ENCODE measurements at places on chromosomes 11 and 22.
A peak's percentile ranks its signal among the peaks of the same experiment; 100 is the strongest.

DNA sequence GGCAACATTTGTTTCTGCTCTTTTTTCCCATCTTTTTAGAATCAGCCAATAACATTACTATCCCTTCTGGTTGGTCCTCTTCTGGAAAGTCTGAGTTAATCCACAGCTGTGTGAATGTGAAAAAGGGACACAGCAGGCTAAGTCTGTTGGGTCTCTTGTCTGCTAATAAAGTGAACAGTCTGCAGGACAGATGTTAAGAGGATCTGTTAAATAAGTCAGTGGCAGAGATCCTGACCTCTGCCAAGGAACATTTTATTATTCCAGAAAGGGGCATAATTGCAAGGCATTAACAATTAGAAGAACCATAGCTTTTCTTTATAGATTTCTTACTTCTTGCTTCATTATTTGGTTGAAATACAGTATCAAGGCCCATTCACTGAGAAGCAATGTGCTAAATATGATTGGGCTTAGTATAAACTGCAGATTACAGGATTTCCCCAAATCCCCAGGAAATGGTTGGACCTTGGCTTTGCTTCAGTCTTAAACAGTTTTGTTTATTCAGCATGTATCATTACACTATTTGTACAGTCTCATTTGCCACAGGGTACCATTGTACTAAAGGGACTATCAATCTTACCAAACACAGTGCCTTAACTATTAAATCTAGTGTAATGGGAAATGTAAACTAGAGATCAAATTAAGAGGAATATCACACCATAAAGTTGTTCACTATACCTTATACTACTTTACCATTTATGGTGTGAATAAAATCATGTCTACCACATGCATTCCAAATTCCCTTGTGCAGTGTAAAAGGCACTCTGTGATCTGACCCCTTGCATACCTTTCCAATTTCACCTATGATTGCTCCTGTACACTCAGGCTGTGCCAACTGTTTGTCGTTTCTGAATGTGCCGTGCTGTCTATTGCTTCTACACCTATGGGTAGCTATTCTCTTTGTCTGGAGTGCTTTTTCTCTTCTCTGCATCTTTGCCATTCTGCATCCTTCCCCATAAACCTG lies 274.0 kb downstream of the SOX6 start:
- DNase-seq = no peak

DNA sequence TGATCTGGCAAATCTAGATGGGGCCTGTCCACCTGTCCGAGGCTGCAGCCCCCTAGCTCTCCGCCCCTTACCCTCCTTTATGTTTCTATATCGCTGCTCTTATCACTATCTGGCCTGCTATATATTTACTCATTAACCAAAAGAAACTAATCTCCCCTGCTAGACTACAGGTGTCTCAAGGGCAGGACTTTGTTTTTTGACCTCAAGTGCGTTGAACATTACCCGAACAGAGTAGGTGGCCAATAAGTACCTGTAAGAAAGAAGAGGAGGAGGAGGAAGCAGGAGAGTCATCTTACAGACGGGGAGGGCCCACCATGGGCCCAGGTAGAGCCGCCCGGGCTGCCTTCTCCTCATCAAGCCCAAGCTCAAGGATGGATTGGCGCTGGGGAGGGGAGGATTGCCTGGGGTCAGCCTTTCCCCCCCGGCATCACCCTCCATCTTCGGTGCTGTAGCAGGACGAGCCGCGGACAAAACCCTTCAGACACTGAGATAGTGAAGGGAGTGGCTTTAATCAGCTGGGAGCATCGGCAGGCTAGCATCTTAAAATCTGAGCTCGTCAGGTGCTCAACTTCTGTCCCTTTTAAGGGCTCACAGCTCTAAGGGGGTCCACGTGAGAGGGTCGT lies 1.2 kb upstream of the P2RY6 start:
- DNase-seq = no peak

- no peak for DNase-seq
These were observed 26.0 kb downstream of the CLDN25 start for GRCh38 chr11:113805640-113806039.

DNA sequence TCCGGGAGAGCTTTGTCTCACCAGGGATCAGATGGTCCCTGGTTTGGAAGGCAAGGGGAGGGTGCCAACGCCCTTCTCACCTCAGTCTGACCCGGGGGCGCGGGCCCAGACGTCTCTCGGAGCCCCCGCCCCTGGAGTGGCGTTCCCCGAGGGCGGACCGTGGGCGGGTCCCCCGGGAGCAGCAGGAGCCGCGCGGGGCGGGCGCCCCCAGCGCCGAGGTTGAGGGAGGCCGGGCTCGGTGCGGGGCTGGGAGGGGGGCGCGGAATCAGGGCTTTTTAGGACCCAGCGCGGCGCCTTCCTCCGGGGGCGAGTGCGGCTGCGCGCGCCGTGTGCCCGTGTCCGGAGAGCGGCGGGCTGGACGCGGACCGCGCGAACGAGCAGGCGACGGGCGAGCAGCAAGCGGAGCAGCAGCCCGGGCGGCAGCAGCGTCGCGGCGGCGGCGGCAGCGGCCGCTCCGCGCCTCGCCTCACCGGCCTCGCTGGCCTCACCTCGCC lies at the start of gene KCNC1:
KCNC1 (plus strand) TSS at position 364 of the 494 bp plus-strand sequence. CDS start 1,222 bp downstream, outside the sequence.
- peak; percentile 53 for DNase-seq

DNA sequence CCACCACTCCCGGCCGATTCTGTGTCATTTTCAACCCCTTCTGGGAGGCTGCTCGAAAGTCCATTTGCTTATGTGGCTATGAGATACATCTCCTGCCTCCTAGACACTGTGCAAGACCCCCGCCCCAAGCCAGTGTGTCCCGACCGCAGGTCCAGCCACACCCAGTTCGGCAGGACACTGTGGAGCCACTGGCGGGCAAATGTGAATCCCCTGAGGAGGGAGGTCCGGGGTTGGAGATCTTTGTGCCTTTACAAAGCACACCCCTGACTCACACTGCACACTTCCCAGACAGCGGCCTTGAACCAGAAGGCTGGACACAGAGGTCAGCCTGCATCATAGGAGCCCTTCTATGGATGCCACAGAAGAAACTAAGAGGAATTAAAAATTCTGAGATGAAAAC lies 17.4 kb downstream of the FXYD6 start:
- DNase-seq = no peak

DNA sequence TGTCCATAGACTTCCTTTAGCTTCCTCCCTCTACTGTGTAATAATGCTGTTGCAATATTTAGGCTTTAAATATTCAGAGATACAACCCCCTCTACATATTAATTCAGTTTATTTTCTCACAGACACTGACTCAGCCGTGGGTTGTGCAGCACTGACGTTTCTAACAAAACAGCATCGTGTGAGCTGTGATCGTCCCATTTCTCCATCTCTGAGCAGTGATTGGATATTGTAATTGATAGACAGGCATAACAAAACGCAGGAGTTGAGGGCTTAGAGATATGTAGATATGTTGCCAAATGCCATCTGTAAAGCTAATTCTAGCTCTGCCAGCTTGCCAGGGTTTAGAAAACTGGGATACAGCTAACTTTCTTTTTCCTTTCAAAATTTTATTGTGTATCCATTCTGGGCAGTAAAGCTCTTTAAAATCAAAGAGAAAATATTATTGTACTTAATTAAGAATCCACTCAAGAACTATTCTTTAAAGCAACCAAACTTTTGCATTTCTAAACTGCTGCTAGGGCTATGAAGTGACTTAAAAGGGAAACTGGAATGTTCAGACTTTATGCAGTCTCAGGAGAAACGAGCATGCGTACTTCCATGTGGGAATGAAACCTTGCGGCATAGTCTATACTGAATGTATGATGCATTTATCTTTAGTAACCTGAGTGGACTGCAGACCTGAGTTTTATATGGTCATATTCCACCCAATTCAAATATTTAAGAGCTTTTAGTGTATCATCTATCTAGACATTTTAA lies 22.7 kb downstream of the BTBD10 start:
- peak; percentile 79 for DNase-seq

DNA sequence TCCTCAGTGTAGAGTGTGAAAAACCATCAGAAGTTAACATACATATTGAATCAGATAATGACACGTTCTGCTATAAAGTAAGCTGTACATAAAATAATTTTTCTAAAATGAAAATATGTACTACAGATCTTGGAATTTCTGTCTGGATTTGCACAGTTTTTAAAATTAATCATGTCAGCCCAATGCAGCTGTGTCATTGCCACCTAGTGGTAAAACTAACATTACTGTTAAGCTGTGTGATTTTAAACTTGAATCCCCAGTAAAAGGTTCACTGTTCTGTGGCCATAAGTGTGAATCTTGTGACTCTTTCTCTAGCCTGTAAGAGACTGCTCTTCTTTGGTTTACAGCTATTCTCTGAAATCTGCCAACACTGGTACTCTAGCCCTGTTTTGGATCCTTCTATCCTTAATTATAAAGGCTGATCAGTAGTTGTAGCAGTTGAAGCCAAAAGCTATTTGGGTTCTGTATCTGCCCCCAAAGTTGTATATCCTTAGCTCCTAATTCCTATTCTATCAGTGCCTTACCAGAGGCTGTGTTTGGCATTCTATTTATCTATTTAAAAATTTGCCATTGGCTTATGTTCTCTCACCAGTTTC lies 4.0 kb downstream of the JRKL start:
- DNase-seq = peak; percentile 27

- DNase-seq = no peak
These were observed 75.7 kb downstream of the TIMP3 start for GRCh38 chr22:32877196-32877595.

DNA sequence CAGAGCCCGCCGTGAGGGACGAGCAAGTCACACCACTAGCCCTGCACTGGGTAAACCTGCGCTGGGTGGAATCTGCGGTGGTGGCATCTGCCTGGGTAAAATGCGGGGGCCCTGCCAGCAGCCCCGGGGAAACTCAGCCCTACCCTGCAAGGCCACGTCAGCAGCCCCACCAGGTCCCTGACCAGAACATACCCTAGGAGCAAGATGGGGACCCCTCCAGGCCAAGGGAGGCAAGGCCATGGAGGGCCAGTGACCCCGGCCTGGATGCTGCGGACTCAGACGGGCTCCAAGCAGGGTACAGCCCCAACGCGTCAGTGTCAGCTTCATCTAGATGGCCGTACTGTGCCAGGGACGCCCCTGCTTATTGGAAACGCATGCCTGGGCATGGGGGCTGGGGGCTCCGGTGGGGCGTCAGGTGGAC lies 26.3 kb downstream of the TOLLIP start:
- no peak for DNase-seq

DNA sequence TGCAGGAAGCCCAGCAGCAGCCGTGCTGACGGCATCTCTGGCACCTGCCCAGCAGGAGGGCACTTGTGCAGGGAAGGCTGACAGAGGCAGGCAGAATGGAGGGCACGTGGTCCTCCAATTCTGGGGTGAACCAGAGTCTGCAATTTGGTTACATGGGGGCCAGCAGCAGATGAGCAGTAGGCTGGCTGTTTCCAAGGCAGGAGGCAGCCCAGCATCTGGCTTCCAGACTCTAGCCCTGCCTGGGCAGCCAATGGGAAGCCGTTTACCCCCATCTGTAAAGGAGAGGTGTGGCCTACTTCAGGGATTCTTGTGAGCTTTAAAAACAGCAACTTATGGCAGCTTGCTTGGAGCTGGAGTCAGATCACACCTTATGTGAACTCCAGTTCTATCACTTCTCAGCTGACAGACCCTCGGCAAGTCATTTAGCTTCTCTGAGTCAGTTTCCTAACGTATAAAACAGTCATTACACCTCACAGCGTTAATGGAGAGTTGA lies 27.9 kb upstream of the RASL10A start:
- DNase-seq = peak; percentile 69

DNA sequence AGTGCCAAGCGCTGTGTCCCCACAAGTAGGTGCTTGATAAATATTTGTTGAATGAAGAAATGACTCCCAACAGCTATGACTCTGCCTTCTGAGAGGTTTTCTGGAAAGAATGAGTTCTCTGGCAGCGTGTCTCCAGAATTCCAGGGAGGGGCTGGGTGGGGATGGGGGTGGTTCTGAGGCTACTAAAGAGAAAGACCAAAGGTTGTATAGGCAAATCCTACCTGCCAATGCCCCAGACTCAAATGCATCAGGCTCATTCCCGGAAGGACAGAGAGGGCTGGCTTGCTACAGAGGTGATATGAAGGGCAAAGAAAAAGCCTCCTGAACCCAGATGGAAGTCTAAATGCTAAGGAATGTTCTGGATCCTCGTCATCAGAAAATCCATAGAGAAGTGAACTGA lies 1.9 kb downstream of the DUSP18 start:
- DNase-seq = no peak

- DNase-seq = no peak
These were observed 48.1 kb downstream of the CBL start for GRCh38 chr11:119254239-119254638.

DNA sequence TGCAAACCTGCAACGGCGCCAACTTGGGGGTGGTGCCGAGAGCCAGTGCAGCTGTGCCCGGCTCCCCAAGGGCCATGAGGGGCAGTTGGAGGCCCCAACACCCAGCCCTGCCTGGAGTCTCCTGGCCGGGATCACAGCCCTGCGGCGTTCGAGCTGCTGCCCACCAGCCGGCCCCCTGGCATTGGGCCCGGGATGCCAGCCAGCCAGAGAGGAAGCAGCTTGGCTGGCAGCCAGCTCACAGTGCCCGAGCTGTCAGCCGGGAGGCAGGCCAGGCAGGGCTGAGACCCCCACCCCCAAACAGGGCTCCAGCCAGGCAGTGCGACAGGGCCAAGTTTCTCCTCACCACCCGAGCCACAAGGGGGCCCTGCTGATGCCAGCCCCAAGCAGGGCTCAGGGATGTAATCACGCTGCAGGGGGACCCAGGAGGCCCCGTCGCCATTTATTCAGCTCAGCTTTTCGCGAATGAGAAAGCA lies 26.0 kb upstream of the TCF20 start:
- DNase-seq = no peak

DNA sequence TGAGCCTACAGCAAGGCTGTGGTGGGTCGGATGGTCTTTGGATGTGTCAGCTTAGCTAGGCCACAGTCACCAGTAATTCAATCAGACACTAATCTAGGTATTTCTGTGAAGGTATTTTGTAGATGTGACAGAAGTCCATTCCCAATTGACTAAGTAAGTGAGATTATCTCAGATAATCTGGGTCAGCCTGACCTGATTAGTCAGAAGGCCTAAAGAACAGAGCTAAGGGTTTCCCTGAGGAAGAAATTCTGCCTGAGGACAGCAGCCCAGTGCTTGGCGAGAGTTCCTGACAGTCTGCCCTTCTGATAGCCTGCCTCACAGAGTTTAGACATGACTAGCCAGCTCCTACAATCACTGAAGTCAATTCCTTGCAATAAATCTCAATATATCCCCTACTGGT lies 28.7 kb downstream of the GUCD1 start:
- DNase-seq = no peak

DNA sequence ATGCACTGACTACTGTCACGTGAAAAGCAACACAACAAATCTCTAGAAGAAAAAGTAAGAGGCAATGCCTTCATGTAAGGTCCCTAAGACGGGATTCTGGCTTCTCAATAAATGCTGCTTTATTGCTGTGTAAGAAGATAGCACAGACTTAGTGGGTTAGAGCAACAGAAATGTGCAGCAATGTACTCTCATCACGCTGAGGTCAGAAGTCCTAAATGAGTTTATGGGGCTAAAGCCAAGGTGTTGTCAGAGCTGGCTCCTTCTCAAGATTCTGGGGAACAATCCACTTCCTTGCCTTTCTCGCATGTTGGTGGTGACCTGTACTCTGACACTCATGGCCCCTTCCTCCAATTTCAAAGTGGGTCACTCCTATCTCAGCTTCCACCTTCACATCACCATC lies 93.4 kb downstream of the SHANK2 start:
- no peak for DNase-seq

DNA sequence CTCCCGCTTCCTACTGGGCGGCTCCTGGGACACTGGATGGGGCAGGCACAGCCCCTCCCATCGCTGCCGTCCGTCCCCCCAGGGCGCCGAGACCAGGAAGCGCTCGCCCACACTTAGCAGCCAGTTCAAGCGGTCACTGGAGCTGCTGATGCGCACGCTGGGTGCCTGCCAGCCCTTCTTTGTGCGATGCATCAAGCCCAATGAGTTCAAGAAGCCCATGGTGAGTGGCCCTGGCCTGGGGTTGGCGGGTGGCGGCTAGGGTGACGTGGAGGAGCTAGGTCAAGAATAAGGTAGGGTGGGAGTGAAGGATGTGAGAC lies 44.6 kb downstream of the MYO7A start:
- peak; percentile 26 for DNase-seq
